ENCODE measurements at places on chromosomes 7 and 10. TPM values are rescaled to one million over a fixed set of nuclear protein-coding genes. Genes with fewer than 3 reads are reported as not detected.

GRCh38 chr7:29254591-29254990, 60.0 kb downstream of the CHN2 start:
- no peak overlapping the region for H3K27ac ChIP-seq
- DNase-seq = no peak
- no peaks in the 10 kb centered on the region for H3K36me3 ChIP-seq
- no peak overlapping the region for H3K4me3 ChIP-seq
- no peaks in the 10 kb centered on the region for H3K4me1 ChIP-seq

Gene CRYGN
- 0.09 TPM for total RNA-seq

DNA sequence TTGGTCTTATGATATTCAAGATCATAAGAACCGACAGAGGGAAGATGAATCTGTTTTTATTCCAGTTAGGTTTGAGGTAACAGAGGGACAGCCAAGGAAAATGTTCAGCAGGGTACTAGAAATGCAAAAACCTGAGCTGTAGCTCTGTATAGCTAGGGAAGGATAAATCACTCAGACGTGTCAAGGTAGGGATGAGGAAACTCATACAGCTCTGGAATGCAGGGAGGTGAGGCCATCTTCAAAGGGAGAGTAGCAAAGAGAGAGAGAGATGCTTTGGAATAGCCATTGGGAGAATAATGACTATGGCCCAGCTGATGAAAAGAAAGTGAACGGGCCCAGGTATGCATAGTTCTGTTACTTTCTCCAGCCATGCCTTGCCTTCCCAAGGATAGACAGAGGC, 77.8 kb downstream of the PAX2 start:
- no peak overlapping the region for H3K27ac ChIP-seq
- peaks cover 16% of the 10 kb centered on the region for H3K4me1 ChIP-seq
- DNase-seq = no peak

GRCh38 chr10:13961097-13961496, 369.6 kb downstream of the FRMD4A start:
- peak; percentile 80 for DNase-seq
- H3K36me3 ChIP-seq = no peaks in the 10 kb centered on the region
- H3K4me3 ChIP-seq = no peak overlapping the region
- peaks cover 22% of the 10 kb centered on the region for H3K4me1 ChIP-seq

DNA sequence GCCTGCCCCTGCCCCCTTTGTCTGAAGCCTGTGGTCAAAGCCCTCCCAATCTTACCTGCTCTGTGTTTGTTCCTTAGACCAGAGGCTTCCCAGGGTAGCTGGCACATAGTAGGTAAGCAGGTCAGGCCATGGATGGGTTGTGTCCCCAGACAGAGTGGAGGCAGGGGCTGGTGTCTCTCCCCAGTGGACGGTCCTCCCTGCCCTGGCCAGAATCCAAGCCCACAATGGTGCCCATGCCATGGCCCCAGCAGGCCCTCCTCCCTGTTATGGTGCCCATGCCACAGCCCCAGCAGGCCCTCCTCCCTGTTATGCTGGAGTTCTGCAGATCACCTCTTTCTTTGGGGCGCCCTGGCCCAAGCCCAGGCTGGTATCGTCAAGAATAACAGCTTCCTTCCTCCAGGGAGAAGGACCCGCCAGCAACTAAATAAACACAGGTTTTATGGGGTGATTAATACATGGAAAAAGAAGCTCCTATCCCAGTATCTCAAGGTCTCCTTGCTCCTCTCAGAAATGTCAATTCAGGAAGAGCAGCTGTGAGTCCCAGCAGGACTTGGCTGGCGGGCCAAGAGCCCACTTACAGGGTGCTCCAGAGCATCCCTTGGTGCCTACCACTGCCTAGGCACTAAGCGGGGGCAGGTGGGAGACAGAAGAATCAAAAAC, 82.0 kb downstream of the NEURL1 start:
- DNase-seq = no peak
- no peak overlapping the region for H3K4me3 ChIP-seq
- peaks cover 4% of the 10 kb centered on the region for H3K27me3 ChIP-seq
- peaks cover 38% of the 10 kb centered on the region for H3K4me1 ChIP-seq
- H3K27ac ChIP-seq = no peak overlapping the region

Gene TBX20
- not detected for total RNA-seq

DNA sequence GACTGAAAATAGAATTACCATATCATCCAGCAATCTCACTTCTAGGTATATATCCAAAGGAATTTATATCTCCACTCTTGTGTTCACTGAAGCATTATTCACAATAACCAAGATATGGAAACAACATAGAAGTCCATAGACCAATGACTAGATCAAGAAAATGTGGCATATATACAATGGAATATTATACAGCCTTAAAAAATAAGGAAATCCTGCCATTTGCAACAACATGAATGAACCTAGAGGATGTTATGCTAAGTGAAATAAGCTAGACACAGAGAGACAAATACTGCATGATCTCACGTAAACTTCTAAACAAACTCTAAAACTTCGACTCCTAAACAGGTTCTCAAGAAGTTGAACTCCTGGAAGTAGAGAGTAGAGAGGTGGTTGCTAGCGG, 254.5 kb downstream of the SKIDA1 start:
- H3K27ac ChIP-seq = no peak overlapping the region
- H3K36me3 ChIP-seq = no peaks in the 10 kb centered on the region
- H3K4me1 ChIP-seq = no peaks in the 10 kb centered on the region

DNA sequence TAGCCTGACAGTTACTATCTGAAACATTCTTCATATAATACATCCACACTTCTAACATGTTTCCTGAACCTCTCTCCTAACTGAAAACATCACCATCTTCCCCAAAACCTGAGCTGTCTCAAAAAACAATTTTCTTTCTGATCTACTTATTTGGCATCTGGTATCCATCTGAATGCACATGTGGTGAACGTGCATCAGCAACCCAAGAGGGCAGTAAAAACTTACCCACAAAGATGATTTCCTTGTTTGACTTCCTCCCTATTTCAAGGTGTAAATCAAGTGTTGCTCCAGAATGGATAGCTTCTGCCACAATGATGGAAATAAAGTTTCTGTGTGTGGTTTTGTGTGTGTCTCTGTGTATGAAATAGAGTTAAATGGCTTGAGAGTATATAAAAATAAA, 500.4 kb downstream of the MAGI2 start:
- H3K27ac ChIP-seq = no peak overlapping the region
- H3K4me3 ChIP-seq = no peak overlapping the region
- H3K27me3 ChIP-seq = no peaks in the 10 kb centered on the region
- no peaks in the 10 kb centered on the region for H3K4me1 ChIP-seq
- H3K36me3 ChIP-seq = no peaks in the 10 kb centered on the region

DNA sequence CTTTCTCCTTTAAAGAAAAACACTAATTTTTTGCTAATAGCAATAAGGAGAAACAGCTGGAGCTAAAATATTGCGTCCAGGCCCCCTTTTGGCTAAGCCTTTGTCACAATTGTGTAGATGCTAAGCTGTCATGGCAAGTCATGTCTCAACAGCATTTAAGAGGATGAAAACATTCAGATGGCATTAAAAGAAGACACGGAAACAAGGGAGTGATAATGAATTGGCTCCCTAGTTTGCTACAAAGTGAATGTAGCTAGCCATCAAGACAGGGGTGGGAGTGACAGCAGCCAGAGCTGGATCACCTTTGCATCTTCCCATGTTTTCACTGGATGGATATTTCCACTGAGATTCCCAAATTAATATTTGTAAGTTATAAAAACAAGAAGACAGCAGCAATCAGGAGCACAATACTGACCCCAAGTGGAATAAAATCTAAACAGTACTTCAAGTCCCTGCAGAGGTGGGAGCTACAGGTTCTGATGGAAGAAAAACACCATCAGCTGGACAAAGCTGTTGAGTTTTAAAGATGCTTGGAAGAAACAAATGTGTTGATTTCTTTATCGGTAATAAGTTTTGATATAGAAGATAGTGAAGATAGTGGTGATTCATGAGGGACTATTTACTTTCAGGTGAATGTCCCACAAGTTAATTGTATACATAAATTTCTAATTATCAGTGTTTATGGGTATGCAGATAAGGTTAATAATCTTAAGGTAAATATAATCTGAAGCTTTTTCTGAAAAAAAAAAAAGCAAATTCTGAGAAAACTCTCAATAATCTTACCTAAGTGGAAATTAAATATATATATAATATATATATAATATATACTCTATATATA, 129.4 kb downstream of the SLC16A9 start:
- H3K36me3 ChIP-seq = no peaks in the 10 kb centered on the region
- H3K4me1 ChIP-seq = peaks cover 9% of the 10 kb centered on the region
- H3K27me3 ChIP-seq = no peaks in the 10 kb centered on the region
- DNase-seq = peak; percentile 87
- peak overlapping the region; percentile 51 for H3K27ac ChIP-seq

Gene SLC26A3
- total RNA-seq = not detected

GRCh38 chr10:67812007-67812406, 26.0 kb downstream of the DNAJC12 start:
- peaks cover 3% of the 10 kb centered on the region for H3K36me3 ChIP-seq
- H3K27ac ChIP-seq = no peak overlapping the region
- no peak for DNase-seq
- no peaks in the 10 kb centered on the region for H3K27me3 ChIP-seq

Gene CLCN1
- 1.1 TPM for total RNA-seq

Gene FAM13C
- total RNA-seq = 22.8 TPM

DNA sequence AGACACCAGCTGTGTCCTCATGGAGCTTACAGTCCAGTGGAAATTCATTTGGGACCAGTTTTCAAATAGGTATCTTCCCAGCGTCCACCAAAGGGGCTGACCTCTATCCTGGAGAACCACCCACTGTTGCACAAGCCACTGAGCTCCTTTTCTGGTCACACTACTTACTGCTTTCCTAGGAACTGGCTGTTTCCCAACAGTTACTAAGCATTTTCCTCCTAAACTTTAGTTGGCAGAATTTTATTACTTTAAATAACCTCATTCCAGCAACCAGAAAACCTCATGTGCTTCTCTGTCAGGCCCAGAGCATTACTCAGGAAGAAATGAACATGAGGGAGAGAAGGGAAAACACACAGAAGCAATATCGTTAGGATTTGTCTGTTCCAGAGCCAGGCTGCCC, 183.1 kb downstream of the GPAM start:
- H3K27ac ChIP-seq = no peak overlapping the region
- no peaks in the 10 kb centered on the region for H3K27me3 ChIP-seq
- DNase-seq = peak; percentile 62

Gene BICC1
- total RNA-seq = 23.8 TPM

- no peak overlapping the region for H3K27ac ChIP-seq
- H3K4me3 ChIP-seq = no peak overlapping the region
- no peaks in the 10 kb centered on the region for H3K27me3 ChIP-seq
- H3K36me3 ChIP-seq = no peaks in the 10 kb centered on the region
These were observed 232.3 kb upstream of the KLF6 start for GRCh38 chr10:4017336-4017735.

GRCh38 chr10:47230482-47230881, 69.5 kb upstream of the GDF10 start:
- DNase-seq = no peak
- peaks cover 11% of the 10 kb centered on the region for H3K27me3 ChIP-seq
- no peak overlapping the region for H3K27ac ChIP-seq
- H3K4me1 ChIP-seq = peaks cover 5% of the 10 kb centered on the region
- H3K4me3 ChIP-seq = no peak overlapping the region
- H3K36me3 ChIP-seq = no peaks in the 10 kb centered on the region

Gene BEND7
- 5.6 TPM for total RNA-seq

Gene PRF1
- 0.53 TPM for total RNA-seq

DNA sequence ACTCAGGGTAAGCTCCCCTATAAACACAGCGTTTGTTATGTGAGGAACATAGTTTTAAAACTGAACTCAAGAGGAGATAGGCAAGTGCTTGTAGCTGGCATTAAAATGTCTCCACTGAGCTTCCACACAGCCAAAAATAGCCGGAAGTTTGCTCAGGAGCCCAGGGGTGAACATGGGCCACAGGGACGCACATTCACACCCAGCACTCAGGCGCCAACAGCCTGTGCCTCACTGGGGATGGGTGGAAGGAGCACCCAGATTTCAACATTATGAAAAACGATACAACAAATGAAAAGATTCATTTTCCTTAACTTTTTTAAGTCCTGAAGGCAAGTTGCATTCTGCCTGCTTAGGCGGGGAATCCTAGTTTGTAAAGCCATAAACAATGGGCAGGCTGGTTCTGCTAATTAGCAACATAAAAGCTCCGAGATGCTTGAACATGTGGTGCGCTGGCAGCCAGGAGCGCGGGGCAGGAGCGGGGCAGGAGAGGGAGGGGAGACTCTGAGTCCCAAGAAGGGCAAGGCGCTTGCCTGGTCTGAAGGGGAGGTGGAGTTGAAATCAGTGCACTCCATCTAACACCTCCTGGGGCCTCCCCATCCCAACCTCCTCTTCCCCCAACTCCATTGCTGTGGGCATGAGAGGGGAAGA, 235.9 kb downstream of the COBL start:
- H3K4me3 ChIP-seq = no peak overlapping the region
- no peaks in the 10 kb centered on the region for H3K36me3 ChIP-seq
- no peaks in the 10 kb centered on the region for H3K27me3 ChIP-seq
- no peak overlapping the region for H3K27ac ChIP-seq

- peaks cover 7% of the 10 kb centered on the region for H3K4me1 ChIP-seq
- no peak overlapping the region for H3K27ac ChIP-seq
- no peak for DNase-seq
- no peak overlapping the region for H3K4me3 ChIP-seq
- H3K36me3 ChIP-seq = no peaks in the 10 kb centered on the region
These were observed 15.8 kb upstream of the OPALIN start for GRCh38 chr10:96374639-96374984.

Gene TMEM273
- 9.5 TPM for total RNA-seq

- no peak overlapping the region for H3K27ac ChIP-seq
- H3K4me3 ChIP-seq = no peak overlapping the region
- peaks cover 6% of the 10 kb centered on the region for H3K4me1 ChIP-seq
- no peaks in the 10 kb centered on the region for H3K27me3 ChIP-seq
- peak; percentile 29 for DNase-seq
These were observed 197.4 kb downstream of the RNLS start for GRCh38 chr10:88385601-88386203.

DNA sequence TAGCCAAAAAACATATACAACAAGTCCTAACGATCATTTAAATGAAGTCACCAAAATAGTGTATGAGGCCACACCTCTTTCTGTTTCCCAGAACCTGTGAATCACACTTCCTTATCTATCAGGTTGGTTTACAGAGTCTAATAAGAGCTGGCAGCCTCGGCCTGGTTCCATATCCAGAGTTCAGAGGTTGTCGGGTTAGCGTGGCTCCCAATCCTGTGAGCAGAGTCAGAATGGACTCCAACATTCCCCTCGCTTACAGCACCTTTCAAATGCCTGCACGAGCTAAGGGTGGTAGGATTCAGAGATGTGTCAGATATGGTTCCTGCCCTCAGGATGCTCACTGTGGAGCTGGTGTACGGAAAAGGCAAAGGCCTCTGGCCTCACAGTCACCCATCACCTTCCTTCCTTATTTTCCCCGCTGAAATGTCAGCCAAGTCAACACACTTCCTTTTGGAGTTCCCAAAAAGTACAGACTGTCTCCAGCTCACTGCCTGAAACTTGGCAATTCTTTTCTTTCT, 6.0 kb downstream of the IL15RA start:
- no peak overlapping the region for H3K4me3 ChIP-seq
- H3K4me1 ChIP-seq = peaks cover 2% of the 10 kb centered on the region
- H3K27ac ChIP-seq = no peak overlapping the region
- DNase-seq = no peak
- H3K27me3 ChIP-seq = peaks cover 3% of the 10 kb centered on the region

DNA sequence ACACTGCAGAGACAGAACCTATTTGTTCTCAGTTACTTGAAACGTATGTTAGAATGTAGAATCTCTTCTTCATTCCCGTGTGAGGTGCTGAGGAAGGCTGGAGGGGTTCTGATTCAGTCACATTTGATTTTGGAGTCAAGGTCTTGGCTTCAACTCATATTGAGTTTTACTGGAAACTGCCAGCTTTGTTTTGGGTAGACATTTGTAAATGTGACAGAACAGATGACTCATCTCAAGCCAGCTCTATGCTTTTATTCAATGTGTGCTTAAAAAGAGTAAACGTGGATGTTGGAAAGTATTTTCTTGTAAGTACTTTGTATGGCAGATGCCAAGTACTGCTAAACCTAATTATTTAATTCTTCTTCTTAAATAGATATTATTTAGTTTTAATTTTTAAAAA, 780.8 kb upstream of the C7orf33 start:
- H3K4me1 ChIP-seq = no peaks in the 10 kb centered on the region
- no peak overlapping the region for H3K27ac ChIP-seq
- no peak overlapping the region for H3K4me3 ChIP-seq

Data from muscle of leg (tissue), 16 donors.